HuH-7 (cell line): ENCODE measurements at places on chromosomes 11 and 22.

DNA sequence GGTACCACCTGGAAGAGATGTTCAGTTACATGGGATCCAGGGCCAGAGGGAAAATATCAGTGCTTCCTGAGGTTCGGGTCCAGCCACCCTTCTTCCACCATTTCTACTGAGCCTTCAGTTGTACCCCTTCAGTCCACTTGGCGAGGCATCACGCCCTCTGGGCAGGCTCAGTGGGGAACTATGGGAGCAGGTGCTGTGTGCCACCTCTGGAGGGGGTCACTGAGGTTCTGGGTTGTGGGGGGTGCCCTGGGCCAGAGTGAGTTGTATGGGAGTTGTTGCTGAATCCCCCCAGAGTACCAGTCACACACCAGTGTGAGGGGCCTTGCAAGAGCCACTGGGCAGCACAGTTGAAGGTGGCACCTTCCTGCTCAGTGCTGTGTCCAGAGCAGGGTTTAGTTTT is 2.7 kb upstream of the SREBF2 start:
- DNase-seq = no peak

DNA sequence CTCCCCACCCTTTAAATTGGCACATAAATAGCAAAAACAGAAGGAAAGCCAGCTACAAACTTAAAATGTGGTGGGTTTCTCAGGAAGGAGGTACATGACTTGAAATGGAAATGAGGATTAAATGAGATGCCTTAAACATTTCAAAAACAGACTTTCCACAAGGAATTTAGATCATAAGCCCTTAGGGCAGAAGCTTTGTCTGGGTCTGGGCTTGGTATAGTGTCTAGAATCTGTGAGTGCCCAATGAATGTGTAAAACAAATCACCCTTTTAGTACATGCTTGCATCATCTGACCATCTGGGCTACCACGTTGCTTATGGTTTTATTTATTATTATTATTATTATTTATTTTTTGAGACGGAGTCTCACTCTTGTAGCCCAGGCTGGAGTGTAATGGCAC is 37.1 kb upstream of the CREB3L1 start:
- no peak for DNase-seq

DNA sequence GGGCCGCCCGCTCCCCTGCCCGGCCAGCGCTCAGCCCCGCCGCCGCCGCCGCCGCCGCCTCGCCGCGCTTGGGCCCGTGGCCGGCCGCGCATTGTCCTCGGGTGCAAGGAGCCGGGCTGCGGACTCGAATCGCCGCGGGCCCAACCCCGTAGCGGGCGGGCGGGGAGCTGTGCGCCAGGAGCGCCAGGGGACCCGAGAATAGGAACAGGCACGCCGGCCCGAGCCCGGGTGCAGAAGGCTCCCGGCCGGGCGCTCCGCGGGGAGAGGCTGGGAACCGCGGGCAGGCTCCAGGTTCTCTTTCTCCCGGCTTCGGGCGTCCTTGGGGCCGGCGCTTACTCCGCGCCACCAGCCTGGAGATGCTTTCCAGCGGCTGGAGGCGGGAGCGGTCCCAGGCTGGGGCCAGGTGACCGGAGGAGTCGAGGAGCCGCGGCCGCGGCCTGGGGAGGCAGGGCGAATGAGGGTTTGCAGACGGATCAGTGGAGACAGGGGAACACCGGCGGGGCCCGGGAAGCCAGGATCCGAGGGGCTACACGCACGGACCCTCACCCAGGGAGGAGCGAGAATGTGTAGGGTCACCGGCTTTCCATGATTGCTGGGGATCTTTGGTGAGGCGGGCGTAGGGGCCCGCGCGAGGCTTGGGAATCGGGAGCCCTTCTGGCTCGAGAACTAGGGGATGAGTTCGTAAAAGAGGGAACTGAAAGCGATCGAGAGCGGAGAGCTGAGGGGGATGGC is 726 bp downstream of the PKNOX2 start:
- peak; percentile 44 for DNase-seq

GRCh38 chr22:24699876-24700275 is 74.6 kb downstream of the PIWIL3 start:
- DNase-seq = no peak

DNA sequence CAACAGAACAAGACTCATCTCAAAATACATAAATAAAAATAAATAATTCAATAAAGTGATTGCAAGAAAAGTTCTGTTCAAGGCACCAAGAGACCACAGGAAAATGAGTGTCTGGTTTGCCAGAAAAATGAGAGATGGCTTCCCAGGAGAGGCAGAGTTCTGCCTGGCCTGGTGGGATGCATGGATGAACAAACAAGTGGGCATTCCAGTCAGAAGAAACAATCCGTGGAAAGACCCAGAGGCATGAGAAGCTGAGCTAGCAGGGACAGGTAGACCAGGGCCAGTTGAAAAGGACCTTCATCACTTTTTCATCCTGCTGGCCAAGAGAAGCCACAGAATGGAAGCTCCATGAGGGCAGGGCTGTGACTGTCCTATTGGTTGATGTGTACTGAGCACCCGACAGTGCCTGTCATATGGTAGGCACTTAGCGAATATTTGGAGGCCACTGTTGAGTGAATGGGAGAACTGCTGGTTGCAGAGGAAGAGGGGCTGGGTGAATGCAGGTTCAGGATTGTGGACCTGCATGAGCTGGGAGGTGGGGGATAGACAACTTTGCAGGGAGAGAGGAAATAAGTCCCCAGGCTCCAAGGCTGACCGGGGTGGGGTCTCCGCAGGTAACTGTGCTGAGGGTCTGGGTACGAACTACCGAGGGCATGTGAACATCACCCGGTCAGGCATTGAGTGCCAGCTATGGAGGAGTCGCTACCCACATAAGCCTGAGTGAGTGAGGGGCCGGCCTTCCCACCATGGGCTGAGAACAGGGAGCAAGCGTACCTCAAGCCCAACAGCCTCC is 3.7 kb downstream of the F2 start:
- DNase-seq = no peak

- DNase-seq = no peak
These were observed 6.9 kb downstream of the C22orf39 start for GRCh38 chr22:19440411-19441195.

DNA sequence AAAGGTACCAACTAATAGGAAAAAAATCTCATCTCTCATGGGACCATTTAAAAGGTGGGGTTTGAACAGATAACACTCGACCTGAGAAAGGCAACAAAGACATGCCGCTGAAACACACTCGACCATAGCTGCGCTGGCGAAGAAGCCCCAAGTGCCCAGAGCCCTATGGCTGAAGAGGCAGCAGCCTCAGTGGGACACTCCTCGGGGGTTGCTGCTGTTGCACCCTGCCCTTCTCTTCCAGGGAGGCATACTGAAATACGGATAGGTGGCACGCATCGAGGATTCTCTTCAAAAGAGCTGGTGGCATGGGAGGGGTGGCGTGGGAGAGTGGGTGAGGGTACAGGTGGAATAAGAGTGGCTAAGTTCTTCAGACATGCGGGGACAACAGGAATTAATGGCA is 18.5 kb upstream of the PHLDA2 start:
- no peak for DNase-seq

GRCh38 chr11:121231576-121232278 is 60.8 kb upstream of the SC5D start:
- peak; percentile 23 for DNase-seq

- no peak for DNase-seq
These were observed 120.1 kb downstream of the GALNT18 start for GRCh38 chr11:11501546-11502262.

GRCh38 chr11:35267504-35267903 is 128.5 kb downstream of the CD44 start:
- DNase-seq = no peak

- DNase-seq = no peak
These were observed 164.9 kb downstream of the MIAT start for GRCh38 chr22:26822313-26822712.

- DNase-seq = no peak
These were observed 27.8 kb upstream of the DEPDC7 start for GRCh38 chr11:32987851-32988250.

GRCh38 chr11:64778223-64778472 is 194 bp downstream of the SF1 start:
- no peak for DNase-seq

- DNase-seq = no peak
These were observed 233.5 kb upstream of the B3GAT1 start for GRCh38 chr11:134645576-134645975.

DNA sequence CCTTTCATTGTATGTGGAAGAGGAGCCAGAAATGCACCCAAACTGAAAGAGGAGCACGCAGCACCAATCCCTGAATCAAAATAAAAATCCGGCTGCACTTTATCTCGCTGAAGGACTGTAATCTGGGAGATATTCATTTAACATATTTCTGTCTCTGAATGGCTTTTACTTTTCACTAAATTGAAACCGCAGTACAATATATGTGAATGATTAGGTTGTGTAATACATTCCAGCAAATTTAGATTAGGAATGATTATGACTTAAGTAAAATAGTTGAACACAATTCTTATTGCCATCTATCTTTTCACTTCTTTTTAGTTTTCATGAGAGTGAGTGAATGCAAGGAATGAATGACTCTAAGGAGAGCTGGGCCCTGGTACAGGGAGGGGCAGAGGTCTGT is 232.1 kb downstream of the ST3GAL4 start:
- no peak for DNase-seq

DNA sequence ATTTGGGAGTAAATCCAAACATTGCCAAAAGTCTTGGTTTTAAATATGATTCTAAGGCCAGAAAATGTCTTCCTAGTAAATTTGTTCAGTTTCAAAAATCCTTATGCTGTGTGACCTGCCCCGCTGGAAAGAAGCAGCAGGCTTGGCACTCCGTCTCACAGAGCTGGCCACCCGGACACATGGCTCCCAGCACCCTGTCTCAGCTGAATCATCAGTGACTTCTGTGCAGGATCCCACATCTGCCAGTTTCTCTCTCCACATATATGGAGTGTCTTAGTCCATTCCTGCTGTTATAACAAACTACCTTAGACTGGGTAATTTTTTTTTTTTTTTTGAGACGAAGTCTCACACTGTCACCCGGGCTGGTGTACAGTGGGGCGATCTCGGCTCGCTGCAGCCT is 356.7 kb downstream of the TBC1D22A start:
- no peak for DNase-seq

- no peak for DNase-seq
These were observed 10.3 kb upstream of the OMP start for GRCh38 chr11:77092382-77092781.

GRCh38 chr11:111879637-111879960 is 258 bp downstream of the CFAP68 start:
- DNase-seq = no peak

- no peak for DNase-seq
These were observed 113.6 kb upstream of the MTNR1B start for GRCh38 chr11:92855607-92856405.

DNA sequence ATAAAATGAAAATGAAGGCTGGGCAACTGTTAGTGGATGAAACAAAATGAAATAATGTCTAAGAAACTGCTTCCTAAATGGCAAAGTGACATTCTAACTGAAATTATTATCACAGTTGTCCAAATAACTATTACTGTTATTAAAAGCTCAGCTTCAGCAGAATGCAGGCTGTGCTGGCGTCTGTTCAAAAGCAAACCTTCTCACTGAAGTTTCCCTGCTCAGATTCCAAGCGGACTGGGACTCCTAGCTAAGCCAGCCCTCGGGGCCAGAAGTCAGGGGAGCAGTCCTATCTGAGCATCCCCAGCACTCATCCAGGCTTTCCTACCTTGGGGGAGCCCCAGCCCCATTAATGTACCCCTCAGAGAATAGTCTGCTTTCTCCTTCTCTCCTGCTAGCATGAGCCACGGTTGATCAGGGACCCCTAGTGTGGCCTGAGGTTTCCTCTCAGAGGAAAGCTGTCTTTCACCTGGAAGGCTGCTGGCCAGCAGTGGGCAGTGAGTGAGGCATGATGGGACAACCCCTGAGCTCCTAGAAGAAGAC is 1167.3 kb downstream of the TBC1D22A start:
- DNase-seq = no peak

DNA sequence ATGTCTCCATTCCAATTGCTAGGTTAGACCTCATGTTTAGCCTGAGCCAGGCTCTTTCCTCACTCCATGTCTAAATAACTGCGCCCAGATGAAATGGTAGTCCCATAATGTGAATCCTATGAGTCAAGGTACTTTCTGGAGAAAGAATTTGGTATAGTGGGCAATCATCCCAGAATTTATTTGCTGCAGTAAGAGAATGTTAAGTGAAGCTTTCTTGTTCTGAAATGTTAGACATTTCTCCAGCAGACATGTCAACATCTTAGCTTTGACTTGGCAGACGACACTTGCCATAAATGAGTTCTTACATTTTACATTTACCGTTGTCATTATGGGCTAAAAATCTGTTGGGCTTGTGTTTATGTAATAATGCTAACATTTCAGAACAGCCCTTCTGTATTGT is 165.2 kb downstream of the PGR start:
- DNase-seq = no peak

DNA sequence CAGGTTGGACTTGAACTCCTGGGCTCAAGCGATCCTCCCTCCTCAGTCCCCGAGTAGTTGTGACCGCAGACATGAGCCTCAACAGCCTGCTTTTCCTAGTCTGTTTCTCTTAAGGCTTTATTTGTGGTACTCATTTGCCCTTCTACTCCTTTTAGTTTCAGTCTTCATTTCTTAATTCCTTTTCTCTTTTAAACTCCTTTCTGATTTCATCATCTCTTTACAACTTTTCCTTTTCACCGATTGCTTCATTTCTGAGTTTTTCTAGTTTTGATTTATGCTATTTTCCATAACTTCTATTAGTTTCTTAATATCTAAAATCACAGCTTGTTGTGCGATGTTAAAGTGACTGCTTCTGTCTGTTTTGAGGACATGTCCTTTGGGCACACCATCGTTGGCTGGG is 17.3 kb upstream of the MRGPRF start:
- no peak for DNase-seq

DNA sequence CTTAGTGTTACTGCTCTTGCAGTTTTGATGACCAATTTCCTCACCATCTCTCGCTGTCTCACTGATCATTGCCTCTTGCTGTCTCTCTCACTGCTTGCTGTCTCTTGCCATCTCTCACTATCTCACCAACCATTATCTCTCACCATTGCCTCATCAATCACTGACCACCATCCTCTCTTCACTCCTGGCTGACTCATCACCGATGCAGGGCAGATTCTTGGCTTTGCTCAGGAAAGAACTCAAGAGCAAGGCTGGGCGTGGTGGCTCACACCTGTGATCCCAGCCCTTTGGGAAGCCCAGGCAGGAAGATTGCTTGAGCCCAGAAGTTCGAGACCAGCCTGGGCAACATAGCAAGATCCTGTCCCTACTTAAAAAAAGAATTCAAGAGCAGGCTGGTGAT is 66.3 kb upstream of the SYN3 start:
- DNase-seq = no peak

DNA sequence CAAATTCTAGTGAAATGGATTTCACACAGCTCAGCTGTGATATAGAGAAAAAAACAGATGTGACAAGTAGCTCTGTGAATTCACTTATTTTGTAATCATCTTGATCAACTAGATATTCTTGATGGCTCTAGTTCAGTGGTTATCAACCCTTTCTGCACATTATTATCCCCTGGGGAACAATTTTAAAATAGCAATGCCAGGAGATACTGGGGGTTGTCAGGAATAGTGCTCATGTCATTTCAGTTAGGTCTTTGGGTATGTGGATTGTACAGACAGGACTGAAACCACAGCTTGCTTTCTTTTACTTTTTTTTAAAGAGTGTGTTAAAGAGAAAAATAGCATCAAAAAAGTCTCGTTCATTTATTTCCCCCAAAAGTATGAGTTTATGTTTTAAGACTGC is 269.0 kb upstream of the PDGFD start:
- DNase-seq = no peak

GRCh38 chr11:28877340-28877739 is 769.2 kb downstream of the METTL15 start:
- no peak for DNase-seq

GRCh38 chr11:66361502-66361941 is 10.0 kb downstream of the SLC29A2 start:
- DNase-seq = peak; percentile 43

- DNase-seq = no peak
These were observed 17.1 kb upstream of the MED17 start for GRCh38 chr11:93767018-93767417.
